Breast epithelium (tissue), 4 donors: ENCODE measurements at places on chromosomes 12 and 14. TPM values are rescaled to one million over a fixed set of nuclear protein-coding genes. Genes with fewer than 3 reads are reported as not detected.
A peak's percentile ranks its signal among the peaks of the same experiment; 100 is the strongest.

Gene SYNDIG1L
- 0.64 TPM for total RNA-seq

GRCh38 chr12:81502912-81503695 lies 256.0 kb downstream of the PPFIA2 start:
- no peak overlapping the region for H3K27ac ChIP-seq
- no peaks in the 10 kb centered on the region for H3K27me3 ChIP-seq
- no peak for DNase-seq
- no peak overlapping the region for H3K4me3 ChIP-seq
- no peaks in the 10 kb centered on the region for H3K4me1 ChIP-seq

Gene TMEM132C
- total RNA-seq = 15.7 TPM

Gene SRGAP1
- total RNA-seq = 29.3 TPM

Gene HOXC13
- total RNA-seq = 1.0 TPM

Gene CCDC38
- total RNA-seq = 0.73 TPM

- H3K4me1 ChIP-seq = no peaks in the 10 kb centered on the region
- H3K27ac ChIP-seq = no peak overlapping the region
- no peaks in the 10 kb centered on the region for H3K36me3 ChIP-seq
- no peak for DNase-seq
- H3K27me3 ChIP-seq = no peaks in the 10 kb centered on the region
Measured at GRCh38 chr12:1289371-1290155, 298.5 kb downstream of the ERC1 start.

DNA sequence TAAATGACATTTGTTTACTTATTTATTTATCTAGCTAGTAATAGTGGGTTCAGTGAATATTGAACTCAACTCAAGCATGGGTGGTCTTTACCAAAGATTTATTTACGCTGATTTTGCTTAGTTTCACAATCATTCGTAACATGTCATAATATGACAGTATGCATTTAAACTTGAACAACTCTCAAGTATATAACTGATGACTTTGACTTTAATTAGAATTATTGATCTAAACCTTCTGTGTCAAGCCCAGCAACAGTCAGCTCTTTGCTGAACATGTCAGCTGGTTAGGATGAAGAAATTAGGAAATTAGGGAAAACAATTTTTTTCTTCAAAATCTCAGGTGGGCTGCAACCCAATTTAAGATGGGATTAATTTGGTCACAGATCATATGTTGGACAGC lies 210.5 kb upstream of the G2E3 start:
- H3K27me3 ChIP-seq = no peaks in the 10 kb centered on the region
- no peak overlapping the region for H3K27ac ChIP-seq
- no peak overlapping the region for H3K4me3 ChIP-seq
- no peaks in the 10 kb centered on the region for H3K36me3 ChIP-seq
- no peak for DNase-seq
- H3K4me1 ChIP-seq = no peaks in the 10 kb centered on the region

- no peak for DNase-seq
- H3K27ac ChIP-seq = no peak overlapping the region
- no peaks in the 10 kb centered on the region for H3K4me1 ChIP-seq
- H3K4me3 ChIP-seq = no peak overlapping the region
- H3K36me3 ChIP-seq = no peaks in the 10 kb centered on the region
Measured at GRCh38 chr14:62234849-62235248, 472.6 kb downstream of the SNAPC1 start.

DNA sequence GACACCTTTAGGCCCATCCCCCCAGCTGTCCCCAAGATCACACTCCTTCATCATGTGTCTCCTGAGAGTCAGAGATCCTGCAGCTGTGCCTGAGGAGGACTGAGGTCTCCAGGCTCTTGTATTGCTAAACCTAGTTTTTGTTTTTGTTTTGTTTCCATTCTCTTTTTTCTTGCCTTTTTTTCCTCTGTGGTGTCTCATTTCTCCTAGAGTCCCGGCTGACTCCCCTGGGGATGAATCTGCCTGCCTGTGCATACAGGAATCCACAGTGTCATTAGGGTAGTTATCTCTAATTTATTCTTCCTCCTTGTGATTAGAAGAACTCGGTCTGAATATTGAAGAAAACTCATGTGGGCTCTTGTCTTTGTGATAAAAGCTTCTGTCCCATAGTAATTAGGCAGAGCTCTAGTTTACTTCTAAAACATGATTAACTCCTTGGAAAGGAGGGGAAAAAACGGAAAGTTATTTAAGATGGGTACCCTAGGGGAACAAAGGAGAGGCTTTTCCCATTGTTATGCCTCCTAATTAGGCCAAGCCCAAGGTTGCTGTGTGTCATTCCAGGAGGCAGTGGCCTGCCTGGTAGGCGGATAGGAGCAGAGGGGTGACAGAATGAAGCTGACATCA lies 343.2 kb downstream of the ZFP36L1 start:
- H3K4me1 ChIP-seq = no peaks in the 10 kb centered on the region
- DNase-seq = no peak
- peak overlapping the region; percentile 41 for H3K27ac ChIP-seq
- no peaks in the 10 kb centered on the region for H3K36me3 ChIP-seq
- H3K27me3 ChIP-seq = no peaks in the 10 kb centered on the region

Gene ACACB
- 223 TPM for total RNA-seq

- H3K27ac ChIP-seq = no peak overlapping the region
- DNase-seq = no peak
- H3K4me3 ChIP-seq = no peak overlapping the region
- no peaks in the 10 kb centered on the region for H3K36me3 ChIP-seq
- H3K27me3 ChIP-seq = no peaks in the 10 kb centered on the region
- H3K4me1 ChIP-seq = no peaks in the 10 kb centered on the region
Measured at GRCh38 chr12:60201891-60202290, 606.1 kb downstream of the SLC16A7 start.

DNA sequence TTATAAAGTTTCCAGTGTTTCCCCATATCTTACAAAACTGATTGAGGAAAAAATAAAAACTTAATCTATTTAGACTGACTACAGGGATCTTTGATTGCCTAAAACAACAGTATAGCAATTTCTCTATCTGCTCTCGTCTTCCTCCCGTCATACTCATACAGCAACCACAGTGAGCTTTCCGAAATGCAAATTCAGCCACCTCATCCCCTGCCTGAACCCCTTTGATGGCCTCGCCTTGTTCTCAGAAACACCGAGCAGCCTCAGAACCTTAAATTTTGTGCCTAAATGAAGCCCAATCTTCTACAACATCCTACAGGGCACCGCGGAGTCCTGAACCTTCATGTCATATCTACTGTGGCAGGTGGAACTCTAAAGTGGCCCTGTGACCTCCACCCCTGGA lies 223.7 kb upstream of the TMEM132C start:
- no peaks in the 10 kb centered on the region for H3K4me1 ChIP-seq
- H3K27ac ChIP-seq = no peak overlapping the region
- DNase-seq = no peak
- H3K27me3 ChIP-seq = no peaks in the 10 kb centered on the region

DNA sequence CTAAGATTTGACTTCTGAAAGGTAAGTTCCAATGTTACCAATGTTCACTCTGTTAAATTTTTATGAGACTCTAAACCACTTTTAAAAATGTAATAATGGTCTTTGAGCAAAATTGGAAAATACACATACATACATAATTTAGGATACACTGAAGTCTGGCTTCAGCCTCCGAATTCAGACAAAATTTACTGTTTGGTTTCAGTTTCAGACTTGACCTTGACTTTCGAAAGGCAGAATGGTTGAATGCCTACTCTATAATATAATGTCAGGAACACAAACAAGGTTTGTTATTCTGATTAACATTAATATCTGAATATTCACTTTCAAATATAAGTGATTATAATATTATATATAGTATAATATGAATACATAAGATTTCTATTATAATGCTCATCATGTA lies 74.1 kb upstream of the KRAS start:
- H3K36me3 ChIP-seq = no peaks in the 10 kb centered on the region
- no peak for DNase-seq
- no peaks in the 10 kb centered on the region for H3K4me1 ChIP-seq
- H3K27me3 ChIP-seq = no peaks in the 10 kb centered on the region
- no peak overlapping the region for H3K4me3 ChIP-seq
- no peak overlapping the region for H3K27ac ChIP-seq

Gene RPGRIP1
- total RNA-seq = 10.4 TPM

GRCh38 chr14:90387206-90387760 lies 9.5 kb upstream of the CALM1 start:
- DNase-seq = no peak
- no peaks in the 10 kb centered on the region for H3K36me3 ChIP-seq
- no peak overlapping the region for H3K4me3 ChIP-seq

- no peak for DNase-seq
- no peak overlapping the region for H3K4me3 ChIP-seq
- no peaks in the 10 kb centered on the region for H3K4me1 ChIP-seq
- no peak overlapping the region for H3K27ac ChIP-seq
Measured at GRCh38 chr12:11832093-11832492, 182.6 kb downstream of the ETV6 start.

Gene CRY1
- 24.0 TPM for total RNA-seq

GRCh38 chr12:131167334-131167733 lies 213.6 kb downstream of the ADGRD1 start:
- no peaks in the 10 kb centered on the region for H3K4me1 ChIP-seq
- no peak overlapping the region for H3K4me3 ChIP-seq
- no peak overlapping the region for H3K27ac ChIP-seq

Gene CLEC9A
- total RNA-seq = not detected

- no peak overlapping the region for H3K4me3 ChIP-seq
- H3K27ac ChIP-seq = no peak overlapping the region
- no peaks in the 10 kb centered on the region for H3K27me3 ChIP-seq
- H3K36me3 ChIP-seq = no peaks in the 10 kb centered on the region
- no peak for DNase-seq
Measured at GRCh38 chr12:81668475-81668874, 90.7 kb downstream of the PPFIA2 start.

Gene LRRC10
- total RNA-seq = not detected

Gene EDDM3A
- total RNA-seq = not detected

- no peak overlapping the region for H3K27ac ChIP-seq
- peaks cover 8% of the 10 kb centered on the region for H3K4me1 ChIP-seq
- H3K36me3 ChIP-seq = no peaks in the 10 kb centered on the region
- no peak overlapping the region for H3K4me3 ChIP-seq
- H3K27me3 ChIP-seq = no peaks in the 10 kb centered on the region
- no peak for DNase-seq
Measured at GRCh38 chr14:39181026-39181692, 6.1 kb downstream of the PNN start.

- peaks cover 5% of the 10 kb centered on the region for H3K36me3 ChIP-seq
- H3K27ac ChIP-seq = no peak overlapping the region
- no peaks in the 10 kb centered on the region for H3K4me1 ChIP-seq
- DNase-seq = no peak
Measured at GRCh38 chr12:54246011-54246641, 33.8 kb downstream of the CBX5 start.

DNA sequence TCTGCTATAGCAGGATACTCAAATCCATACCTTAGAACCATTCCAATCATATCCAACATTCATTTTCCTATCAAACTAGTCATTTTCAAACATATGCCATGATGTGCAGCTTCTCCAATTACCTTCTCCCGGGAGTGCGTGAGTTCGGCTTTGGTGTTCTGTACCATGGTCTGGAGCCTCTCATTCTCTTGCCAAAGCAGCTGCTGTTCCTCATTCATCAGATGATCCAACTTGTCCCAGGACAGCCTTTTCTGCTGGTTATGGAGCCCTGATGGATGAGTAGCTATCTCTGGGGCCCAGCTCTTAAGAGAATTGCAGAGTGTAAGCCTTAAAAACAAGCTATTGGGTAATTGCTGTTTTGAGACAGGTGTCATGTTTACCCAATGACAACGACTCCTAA lies 71.1 kb upstream of the SAV1 start:
- no peak overlapping the region for H3K4me3 ChIP-seq
- no peaks in the 10 kb centered on the region for H3K36me3 ChIP-seq
- H3K27me3 ChIP-seq = no peaks in the 10 kb centered on the region
- H3K27ac ChIP-seq = no peak overlapping the region
- H3K4me1 ChIP-seq = no peaks in the 10 kb centered on the region
- DNase-seq = no peak

DNA sequence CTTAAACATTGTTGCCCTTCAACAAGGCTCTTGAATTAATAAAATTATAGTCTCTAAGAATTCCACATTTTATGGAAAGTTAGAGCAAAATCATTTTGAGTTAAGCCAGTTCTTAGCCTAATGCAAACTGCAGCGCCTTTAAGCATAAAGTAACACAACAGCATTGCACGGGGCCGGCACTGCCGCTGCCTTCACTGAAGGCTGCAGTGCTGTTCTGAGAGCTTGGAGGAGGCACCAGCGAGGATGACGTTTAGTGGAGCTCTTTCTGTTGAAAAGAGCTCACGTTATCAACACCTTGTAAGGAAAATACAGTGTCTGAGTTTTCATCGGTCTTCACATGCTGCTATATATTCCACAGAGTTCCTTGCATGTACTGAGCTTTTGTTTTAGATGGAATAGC lies 38.3 kb upstream of the DYNC1H1 start:
- DNase-seq = no peak
- H3K27ac ChIP-seq = peak overlapping the region; percentile 50
- no peaks in the 10 kb centered on the region for H3K27me3 ChIP-seq
- no peaks in the 10 kb centered on the region for H3K4me1 ChIP-seq

GRCh38 chr12:45017916-45018315 lies 33.0 kb downstream of the DBX2 start:
- no peaks in the 10 kb centered on the region for H3K4me1 ChIP-seq
- no peak for DNase-seq
- no peak overlapping the region for H3K4me3 ChIP-seq
- H3K27me3 ChIP-seq = no peaks in the 10 kb centered on the region

DNA sequence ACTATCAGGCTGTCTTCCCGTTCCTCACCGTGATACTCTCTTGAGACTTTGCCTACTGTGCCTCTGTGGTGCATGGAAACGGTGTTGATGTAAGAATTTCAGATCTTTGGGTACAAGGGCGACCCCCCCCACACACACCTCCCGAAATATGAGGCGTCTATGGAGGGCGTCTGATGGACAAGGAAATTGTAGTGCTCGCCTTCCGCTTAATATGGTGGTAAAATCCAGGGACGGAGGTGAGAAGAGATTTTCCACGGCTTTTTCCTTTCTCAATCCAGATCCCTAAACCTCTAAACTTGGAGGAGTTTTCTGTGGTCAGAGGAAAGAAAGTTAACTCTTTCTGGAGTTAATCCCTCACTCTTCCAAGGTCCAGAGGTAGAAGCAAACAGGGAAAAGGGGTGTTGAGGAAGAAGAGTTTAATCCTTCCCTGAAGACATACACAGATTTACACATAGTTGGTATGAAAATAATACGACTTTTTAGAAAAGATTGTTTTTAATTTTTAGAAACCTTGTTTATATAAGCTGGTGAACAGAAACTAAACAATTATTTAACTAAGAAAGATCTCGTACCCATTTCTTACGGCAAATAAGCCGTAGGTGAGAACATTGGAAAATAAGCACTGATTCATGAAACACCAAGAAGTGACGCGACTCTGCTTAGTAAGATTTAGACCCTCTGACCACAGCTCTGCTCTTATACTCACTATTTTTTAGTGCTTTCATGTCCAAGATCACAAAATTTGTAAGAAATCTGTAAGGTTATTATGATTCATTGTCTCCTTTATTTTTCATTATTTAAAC lies 23.1 kb upstream of the RNASE12 start:
- no peaks in the 10 kb centered on the region for H3K27me3 ChIP-seq
- H3K4me1 ChIP-seq = no peaks in the 10 kb centered on the region
- no peaks in the 10 kb centered on the region for H3K36me3 ChIP-seq
- DNase-seq = no peak
- peak overlapping the region; percentile 83 for H3K27ac ChIP-seq

DNA sequence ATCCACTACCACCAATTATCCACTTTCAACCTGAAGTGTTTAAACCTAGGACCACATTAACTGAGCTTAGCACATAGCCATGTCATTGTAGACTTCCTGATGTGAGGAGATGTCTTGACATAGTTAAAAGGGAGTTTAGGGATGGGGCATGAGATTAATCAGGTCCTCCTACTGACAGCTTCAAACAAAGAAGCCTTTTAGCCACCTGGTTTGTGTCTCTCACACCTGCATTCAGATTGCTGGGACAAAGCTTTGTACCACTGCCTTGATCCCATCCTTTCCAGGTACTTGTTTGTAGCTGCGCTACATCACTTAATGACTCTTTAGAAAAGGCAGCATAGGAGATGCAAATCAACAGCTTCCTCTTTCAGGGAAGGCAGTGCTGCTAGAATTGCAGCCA lies 340.7 kb upstream of the DDHD1 start:
- H3K4me3 ChIP-seq = no peak overlapping the region
- H3K4me1 ChIP-seq = no peaks in the 10 kb centered on the region
- H3K36me3 ChIP-seq = no peaks in the 10 kb centered on the region
